ENCODE measurements at places on chromosomes 1 and 21. TPM values are rescaled to one million over a fixed set of nuclear protein-coding genes. Genes with fewer than 3 reads are reported as not detected.

Gene UMODL1
- not detected for total RNA-seq

Gene TMEM269
- total RNA-seq = not detected

Gene CRNN
- not detected for total RNA-seq

Gene MAN1A2
- 60.8 TPM for total RNA-seq

Gene KLHDC7A
- total RNA-seq = not detected

Gene TTC22
- total RNA-seq = not detected

Gene TCHH
- not detected for total RNA-seq

DNA sequence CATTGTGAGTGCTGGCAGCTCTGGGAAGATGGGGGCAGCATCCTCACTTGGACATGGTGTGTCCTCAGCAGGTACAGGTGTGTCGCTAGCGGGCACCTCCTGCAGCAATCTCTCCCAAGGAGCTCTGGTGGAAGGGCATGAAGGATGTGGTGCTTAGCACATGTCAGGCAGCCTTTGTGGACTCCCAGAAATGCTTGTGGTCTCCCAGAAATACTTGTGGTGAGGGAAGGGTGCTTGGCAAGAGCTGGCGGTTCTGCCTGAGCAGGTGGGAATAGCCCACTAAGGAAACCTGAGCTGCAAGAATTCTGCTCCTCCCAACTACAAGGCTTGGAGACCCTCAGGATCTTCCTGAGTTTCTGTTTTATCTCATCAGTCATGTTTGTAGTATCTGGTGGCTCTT lies 371.6 kb downstream of the PRDM2 start:
- DNase-seq = no peak

DNA sequence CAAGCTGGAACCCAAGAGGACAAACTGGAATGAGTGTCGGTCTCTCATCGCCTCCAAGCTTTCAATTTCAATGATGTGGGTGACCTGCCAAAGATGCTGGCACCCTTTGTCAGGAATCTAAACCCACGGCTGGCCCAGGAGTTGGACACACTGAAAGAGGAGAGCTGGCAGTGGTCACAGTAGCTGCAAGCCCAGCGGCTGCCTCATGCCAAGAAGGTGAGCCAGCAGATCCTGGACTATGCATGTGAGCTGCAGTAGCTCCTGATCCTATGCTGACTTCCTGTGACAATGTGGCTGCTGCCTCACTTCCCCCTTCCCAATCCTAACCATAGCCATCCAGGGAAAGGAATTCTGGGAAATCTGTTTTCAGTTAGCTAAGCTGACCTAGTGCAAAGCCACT lies 117.0 kb upstream of the VAV3 start:
- no peak for DNase-seq

GRCh38 chr1:237244778-237245177 lies 202.8 kb downstream of the RYR2 start:
- DNase-seq = no peak

GRCh38 chr1:70392626-70393025 lies 18.4 kb upstream of the CTH start:
- DNase-seq = no peak

- no peak for DNase-seq
These were observed 26.7 kb downstream of the SNX7 start for GRCh38 chr1:98688110-98688739.

- DNase-seq = peak; percentile 79
These were observed 1.7 kb upstream of the FYB2 start for GRCh38 chr1:56820755-56821461.

DNA sequence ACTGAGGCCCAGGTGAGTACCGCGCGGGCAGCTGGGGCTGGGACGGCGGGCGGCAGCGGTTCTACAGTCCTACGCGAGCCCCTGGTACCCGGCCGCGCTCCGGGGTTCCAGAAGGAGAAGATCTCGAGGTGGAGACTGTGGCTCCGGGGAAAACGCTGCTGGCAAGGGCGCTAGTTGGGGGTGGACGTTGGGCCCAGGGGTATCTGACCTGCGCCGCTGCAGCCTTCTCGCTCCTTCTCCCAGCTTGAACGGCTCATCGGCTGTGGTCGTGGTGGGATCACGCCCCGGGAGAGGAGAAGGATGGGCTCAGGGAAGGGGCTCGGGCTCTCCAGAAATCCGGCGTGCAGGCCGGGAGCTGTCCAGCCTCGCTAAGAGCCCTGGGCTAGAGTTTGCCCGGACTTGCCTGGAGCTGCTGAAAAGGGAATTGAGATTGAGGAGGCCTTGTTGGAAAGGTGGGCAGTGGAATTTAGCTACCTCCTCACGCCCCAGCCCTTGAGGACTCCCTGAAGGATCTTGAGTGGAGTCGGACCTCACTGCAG lies 1.1 kb upstream of the POU3F1 start:
- DNase-seq = peak; percentile 56

DNA sequence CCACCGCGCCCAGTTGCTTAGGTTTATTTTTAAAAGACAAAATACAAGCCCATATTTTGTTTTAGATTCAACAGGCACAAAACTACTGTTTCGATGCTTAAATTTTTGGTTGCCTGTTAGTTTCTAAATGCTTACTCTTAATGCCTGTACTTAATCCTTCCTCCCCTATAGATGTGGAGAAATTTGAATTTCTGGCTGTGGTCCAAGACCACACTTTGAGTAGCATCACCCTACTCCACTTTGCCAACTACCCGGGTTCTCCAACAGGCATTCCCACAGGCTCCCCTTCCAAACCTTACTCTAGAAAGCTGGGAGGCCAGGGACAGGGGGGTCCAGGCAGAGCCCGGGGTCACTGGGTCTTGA lies 20.0 kb downstream of the LACTBL1 start:
- DNase-seq = no peak

DNA sequence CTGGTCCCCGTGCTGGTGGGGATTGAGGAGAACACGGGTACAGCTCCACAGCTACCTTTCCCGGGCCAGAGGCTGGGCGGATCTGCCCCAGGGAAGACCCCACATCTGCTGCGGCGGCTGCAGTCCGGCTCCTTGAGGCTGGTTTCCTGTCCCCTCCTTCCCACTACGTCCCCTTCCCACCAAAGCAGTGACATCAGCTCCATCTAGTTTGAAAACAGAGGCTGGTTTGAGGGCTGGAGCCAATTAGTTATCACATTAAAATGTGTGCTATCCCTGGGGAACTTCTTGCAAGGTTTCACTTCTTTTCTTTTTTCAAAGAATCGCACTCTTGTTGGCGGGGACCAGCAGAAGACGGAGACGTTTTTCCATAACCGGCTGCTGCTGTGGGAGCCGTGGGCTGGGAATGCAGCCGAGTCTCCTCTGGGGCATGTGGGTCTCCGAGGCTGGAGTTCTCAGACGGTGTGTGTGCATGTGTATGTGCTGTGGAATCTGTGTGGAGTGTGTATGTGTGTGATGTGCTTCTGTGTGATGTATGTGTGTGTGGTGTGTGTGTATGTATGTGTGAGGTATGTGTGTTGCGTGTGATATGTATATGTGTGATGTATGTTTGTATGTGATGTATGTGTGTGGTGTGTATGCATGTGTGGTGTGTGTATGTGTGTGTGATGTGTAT lies 8.9 kb upstream of the PCBP3 start:
- DNase-seq = peak; percentile 18

GRCh38 chr1:30872948-30873263 lies 35.7 kb downstream of the SDC3 start:
- no peak for DNase-seq

DNA sequence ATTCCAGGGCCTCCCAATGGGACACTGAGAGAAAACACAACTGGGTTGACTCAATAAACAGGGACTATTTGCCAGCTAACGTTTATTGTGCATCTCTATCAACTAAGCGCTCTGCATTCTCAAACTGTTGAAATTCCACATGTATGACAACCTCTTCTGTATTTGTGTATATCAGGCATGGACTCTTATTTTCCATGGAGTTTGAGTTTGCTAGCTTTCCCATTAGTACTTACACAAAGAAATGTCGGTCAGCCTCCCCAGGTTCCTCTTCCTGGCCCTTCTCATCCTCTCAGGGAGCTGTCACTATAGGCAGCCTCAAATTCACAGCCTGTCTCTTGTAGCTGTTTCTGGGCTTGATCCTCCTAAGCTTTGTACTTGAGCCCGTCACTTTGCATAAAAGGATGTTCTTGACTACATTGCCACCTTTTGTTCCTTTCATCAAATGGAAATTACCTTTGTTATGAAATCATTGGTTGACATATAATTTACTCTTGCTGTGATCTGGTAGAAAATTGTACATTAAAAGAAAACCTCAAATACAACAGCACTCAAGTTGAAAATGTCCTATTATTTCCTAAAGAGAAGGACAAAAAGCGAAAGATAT lies 60.0 kb upstream of the NTPCR start:
- DNase-seq = no peak

DNA sequence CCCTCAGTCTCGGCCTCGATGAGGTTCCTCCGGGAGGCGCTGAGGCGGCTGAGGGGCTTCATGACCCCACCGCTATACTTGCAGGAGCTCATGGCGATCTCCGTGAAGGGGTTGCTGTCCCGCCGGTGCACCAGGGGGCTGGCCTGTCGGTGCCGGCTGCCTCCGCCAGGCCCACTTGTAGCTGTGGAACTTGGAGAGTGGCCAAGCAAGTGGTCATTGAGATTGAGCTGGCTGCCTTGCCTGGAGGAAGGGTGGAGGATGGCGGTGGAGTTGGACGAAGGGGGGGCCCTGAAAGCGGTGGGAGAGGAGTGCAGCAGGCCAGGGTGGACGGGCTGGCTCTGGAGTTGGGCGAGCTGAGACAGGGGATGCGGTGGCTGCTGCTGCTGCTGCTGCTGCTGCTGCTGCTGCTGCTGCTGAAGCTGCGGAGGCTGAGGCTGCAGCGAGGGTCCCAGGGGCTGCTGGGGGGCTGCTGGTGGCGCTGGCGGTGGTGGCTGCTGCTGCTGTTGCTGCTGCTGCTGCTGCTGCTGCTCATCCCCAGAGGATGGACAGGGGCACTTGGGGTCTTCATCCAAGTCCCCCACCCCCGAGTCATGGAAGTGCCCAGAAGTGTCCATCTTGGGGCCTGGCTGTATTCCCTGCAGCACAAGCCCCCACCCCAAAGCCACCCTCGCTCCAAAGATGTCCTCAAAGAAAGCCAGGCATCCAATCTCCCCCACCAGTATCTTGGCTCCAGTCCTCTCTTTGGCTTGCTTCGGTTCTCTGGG lies 548 bp downstream of the KCNN3 start:
- DNase-seq = peak; percentile 38

DNA sequence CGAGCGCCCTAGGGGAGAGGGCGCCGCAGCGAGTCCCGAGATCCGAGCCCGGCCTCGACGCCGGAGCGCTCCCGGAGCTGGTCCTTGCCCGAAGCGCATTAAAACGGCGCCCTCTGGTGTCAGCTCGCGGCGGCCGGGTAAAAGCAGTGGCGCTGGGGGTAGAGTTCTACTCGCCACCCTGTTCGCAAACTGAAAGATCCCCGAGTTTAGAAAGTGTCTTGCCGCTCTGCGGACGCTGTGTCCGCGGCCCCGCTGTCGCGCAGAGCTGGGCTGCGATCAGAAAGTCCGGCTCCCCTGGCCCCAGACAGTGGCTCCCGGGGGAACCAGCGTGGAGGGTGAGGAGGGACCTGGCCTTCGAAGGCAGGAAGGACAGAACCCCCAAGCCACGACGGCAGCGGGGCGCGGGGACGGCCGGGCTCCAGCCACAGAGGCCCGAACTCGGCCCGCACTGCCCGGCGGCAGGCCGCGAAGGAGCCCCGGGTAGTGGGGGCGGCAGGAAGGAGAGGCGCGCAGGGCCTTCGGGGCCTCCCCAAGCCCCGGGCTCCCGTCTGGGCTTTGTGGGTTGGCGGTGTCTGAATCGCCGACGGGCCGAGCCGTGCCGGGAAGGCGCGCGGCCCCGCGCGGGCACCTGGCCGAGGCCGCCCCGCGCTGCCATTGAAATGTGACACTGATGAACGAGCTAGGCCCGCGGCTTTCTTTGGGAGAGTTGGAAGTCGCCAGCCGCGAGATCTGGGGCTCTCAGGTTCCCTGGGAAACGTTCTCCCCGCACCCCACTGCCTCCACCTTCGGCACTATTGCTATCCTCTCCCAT lies 39.1 kb upstream of the NFIA start:
- DNase-seq = peak; percentile 48

DNA sequence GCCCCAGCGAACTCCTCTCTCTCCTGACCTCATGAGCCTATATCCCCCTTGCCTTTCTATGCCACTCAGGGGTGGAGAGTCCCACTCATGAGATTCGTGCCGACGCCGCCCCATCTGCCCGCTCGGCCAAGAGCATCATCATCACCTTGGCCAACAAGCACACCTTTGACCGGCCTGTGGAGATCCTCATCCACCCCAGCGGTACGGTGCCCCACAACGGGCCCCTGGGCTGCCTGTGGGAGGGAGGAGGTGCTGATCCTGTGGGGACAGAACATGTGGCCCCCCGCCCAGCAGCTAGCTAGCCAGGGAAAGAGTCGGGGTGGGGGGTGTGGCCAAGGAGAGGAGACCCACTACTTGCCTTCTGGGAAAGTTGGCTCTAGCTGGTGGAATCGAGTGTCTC lies 27.8 kb downstream of the VWA5B1 start:
- no peak for DNase-seq

- no peak for DNase-seq
These were observed 14.0 kb upstream of the DISC1 start for GRCh38 chr1:231612393-231613089.

- DNase-seq = peak; percentile 13
These were observed 673 bp downstream of the CD46 start for GRCh38 chr1:207752456-207752998.

DNA sequence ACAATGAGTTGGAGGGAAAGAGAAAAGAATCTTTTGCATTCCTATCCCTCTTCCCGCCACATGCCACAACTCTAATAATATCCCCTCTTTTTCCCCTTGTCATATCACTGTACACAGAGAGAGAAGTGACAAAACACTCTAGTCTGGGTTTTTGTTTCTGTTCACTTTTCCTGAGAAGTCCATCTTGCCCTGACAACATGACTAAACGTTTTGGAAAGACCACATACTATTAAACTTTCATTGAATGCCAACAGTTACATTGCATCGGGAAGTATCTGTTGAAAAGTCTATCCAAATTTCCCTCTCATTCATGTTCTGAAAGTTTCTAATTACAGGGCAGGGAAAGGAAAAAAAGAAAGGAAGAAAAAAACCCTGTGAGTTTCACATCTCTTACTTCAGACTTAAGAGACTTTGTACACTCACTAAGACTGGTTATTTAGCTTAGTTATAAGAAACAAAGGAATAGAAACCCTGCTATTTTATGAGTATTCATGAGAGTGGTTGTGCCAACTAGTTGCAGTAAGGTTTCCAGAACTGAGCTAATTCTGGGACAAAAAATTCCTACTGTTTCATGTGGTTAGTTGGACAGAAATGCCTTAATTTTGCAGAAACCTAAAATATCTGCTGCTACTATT lies 16.9 kb downstream of the PLA2G4A start:
- DNase-seq = no peak

- no peak for DNase-seq
These were observed 15.3 kb downstream of the ZBTB7B start for GRCh38 chr1:155017946-155018316.

DNA sequence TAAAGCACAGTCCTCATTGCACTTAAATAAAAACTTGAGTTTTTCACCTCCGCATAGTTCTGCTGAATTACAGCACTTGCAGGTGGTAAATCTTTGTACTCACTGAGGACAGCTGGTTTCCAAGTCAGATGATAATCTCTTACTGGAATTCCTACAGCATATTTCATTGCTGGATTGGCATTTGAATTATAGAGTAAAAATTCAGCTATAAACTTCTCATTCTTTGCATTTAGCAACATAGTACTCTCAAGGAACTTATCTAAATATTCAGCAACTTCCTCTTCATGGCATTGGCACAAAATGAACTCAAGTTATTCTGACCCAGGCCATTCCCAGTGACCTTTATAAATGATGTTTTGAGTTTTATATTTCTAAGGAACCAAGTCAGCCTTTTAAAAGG lies 23.4 kb downstream of the GORAB start:
- DNase-seq = peak; percentile 28

- DNase-seq = peak; percentile 13
These were observed 4.5 kb downstream of the CNKSR1 start for GRCh38 chr1:26181586-26182382.

Measured in IMR-90 (cell line).